ENCODE measurements at places on chromosomes 1 and 21. TPM values are rescaled to one million over a fixed set of nuclear protein-coding genes. Genes with fewer than 3 reads are reported as not detected.

The PTPN7 gene
- 446 TPM for total RNA-seq

GRCh38 chr1:181726320-181727012 lies 243.1 kb downstream of the CACNA1E start:
- H3K27ac ChIP-seq: no peak overlapping the region
- H3K27me3 ChIP-seq: no peaks in the 10 kb centered on the region
- no peaks in the 10 kb centered on the region for H3K4me1 ChIP-seq
- no peak overlapping the region for H3K4me3 ChIP-seq
- H3K36me3 ChIP-seq: no peaks in the 10 kb centered on the region

DNA sequence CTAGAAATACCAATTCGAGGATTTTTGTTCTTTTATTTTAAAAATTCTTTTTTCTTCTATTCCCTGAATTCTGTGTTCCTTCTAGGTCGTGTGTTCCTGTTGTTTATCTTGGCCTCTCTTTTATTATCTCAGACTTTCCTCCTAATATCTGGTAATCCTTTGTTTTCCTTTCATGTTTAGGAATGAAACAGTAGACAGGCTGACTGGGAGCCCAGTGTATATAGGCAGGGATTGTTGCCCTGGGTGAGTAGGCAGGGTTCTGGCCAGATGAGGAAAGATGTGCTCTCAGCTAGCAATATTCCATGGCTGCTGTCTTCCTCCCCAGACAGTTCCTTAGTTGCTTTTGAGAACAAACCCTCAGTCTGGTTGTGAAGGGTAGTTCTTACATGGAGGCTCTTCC lies 161.8 kb upstream of the PDE4B start:
- no peaks in the 10 kb centered on the region for H3K4me1 ChIP-seq
- H3K27me3 ChIP-seq: no peaks in the 10 kb centered on the region
- no peak overlapping the region for H3K27ac ChIP-seq
- no peaks in the 10 kb centered on the region for H3K36me3 ChIP-seq
- no peak overlapping the region for H3K4me3 ChIP-seq
- no peak for DNase-seq

DNA sequence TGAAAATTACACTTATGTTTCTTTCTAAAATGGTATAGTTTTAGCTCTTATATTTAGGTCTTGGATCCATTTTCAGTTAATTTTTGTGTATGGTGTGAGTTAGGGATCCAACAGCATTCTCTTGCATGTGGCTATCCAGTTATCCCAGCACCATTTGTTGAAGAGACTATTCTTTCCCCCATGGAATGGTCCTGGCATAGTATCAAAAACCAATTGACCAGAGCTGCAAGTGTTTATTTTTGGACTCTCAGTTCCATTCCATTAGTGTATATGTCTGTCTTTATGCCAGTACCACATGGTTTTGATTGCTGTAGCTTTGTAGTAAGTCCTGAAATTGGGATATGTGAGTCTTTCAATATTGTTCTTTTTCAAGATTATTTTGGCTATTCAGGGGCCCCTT lies 14.3 kb downstream of the TTLL10 start:
- no peaks in the 10 kb centered on the region for H3K4me1 ChIP-seq
- no peaks in the 10 kb centered on the region for H3K36me3 ChIP-seq
- no peak for DNase-seq
- H3K27ac ChIP-seq: no peak overlapping the region
- no peak overlapping the region for H3K4me3 ChIP-seq
- H3K27me3 ChIP-seq: no peaks in the 10 kb centered on the region

The LCK gene
- total RNA-seq: 288 TPM

- H3K4me3 ChIP-seq: no peak overlapping the region
- H3K36me3 ChIP-seq: no peaks in the 10 kb centered on the region
These were observed 25.5 kb upstream of the PTPRF start for GRCh38 chr1:43505077-43505780.

The SERPINC1 gene
- total RNA-seq: not detected
